ENCODE measurements at places on chromosomes 4 and X.

DNA sequence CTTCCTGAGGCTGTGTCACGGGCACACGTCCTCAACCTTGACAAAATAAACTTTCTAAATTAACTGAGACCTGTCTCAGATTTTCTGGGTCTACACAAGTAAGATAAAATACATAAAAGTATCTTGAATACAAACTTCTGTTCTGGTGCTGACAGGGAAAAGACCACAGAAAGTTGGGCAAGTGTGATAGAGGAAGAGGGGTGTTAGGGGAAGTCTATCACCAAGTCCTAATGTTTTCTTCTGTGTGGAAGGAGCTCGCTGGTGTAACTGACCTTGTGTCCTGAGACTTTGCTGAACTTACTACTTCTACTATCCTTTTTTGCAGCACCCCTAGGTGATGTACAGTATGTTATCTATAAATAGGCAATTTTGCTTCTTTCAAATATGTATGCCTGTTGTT is 97.0 kb upstream of the STIM2 start:
- no peak for DNase-seq

DNA sequence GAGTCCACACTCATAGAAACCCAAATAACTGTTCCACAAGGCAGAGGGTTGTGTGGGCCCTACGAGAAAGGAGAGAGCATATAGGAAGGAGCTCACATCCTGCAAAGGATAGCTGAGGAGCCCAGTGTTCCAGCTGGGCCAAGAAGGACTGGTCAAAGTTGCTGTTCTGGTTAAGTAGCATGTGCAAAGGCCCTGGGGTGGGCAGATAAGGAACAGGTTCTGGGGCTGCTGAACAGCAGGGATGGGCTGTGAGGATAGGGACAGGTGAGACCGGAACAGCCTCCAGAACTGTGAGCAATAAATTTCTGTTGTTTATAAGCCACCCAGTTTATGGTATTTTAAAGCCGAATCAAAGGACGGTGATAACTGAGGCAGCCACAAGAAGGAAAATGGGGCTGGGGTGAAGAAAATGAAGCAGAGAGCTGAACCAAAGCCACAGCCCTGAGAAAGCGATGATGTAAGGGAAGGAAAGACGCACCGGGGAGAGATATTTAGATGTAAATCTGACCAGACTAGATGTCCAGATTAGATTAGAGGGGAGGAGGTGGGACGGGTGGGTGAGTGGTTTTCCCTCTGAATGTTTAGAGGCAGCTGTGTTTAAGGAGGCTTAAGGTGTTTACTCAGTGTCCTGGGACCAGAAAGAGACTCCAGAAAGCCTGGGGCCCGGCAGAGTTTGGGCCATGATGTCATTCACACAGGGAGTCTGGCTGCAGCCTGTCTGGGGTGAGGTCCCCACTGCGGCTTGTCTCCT is 180.8 kb upstream of the BCOR start:
- no peak for DNase-seq

- DNase-seq = no peak
Measured at GRCh38 chr4:47729131-47729680, 108.7 kb downstream of the CORIN start.

DNA sequence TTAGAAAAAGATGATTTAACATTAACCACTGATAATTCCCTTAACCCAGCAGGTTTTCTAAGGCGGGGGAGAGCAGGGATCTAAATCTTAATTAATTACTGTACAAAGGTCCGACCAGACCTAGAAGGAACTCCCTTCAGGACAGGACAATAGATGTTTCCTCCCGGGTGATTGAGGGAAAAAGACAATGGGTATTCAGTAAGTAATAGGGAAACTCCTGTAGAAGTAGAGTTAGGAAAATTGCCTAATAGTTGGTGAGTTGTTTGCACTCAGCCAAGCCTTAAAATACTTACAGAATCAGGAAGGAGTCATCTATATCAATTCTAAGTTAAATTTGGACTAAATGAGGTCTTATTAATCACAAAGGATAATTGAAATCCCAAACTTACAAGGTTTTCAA is 5.8 kb upstream of the SRD5A3 start:
- no peak for DNase-seq

DNA sequence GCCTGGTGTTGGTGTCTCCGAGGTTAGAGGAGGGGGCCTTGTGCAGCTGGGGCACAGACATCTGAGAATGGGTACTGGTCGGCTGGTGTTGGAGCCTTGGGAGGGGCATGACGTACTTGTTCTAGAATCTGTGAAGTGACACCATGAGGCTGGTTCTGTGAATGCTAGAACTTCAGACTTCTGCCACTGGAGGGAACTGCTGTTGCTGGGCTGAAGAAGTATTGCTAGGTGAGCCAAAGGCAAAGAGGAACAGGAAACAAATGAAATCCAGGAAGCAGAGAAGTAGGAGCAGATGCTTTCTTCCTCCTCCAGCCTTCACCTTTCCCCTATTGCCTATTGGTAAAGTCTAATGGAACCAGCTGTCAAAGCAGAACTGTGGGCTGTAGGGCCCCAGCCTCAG is 120.9 kb upstream of the DDIT4L start:
- no peak for DNase-seq

- DNase-seq = no peak
Measured at GRCh38 chr4:141870152-141870551, 233.8 kb downstream of the IL15 start.

- DNase-seq = no peak
Measured at GRCh38 chr4:39846705-39847104, 131.0 kb downstream of the PDS5A start.

DNA sequence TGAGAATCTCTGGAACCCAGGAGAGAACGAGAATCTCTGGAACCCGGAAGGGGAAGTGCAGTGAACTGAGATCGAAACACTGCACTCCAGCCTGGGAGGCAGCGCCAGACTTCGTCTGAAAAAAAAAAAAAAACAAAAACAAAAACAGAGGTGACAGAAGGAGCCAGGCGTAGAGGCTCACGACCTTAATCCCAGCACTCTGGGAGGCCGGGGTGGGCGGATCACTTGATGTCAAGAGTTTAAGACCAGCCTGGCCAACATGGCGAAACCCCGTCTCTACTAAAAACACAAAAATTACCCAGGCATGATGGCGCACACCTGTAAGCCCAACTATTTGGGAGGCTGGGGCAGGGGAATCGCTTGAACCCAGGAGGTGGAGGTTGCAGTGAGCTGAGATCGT is 17.0 kb downstream of the ZNF280C start:
- DNase-seq = no peak

DNA sequence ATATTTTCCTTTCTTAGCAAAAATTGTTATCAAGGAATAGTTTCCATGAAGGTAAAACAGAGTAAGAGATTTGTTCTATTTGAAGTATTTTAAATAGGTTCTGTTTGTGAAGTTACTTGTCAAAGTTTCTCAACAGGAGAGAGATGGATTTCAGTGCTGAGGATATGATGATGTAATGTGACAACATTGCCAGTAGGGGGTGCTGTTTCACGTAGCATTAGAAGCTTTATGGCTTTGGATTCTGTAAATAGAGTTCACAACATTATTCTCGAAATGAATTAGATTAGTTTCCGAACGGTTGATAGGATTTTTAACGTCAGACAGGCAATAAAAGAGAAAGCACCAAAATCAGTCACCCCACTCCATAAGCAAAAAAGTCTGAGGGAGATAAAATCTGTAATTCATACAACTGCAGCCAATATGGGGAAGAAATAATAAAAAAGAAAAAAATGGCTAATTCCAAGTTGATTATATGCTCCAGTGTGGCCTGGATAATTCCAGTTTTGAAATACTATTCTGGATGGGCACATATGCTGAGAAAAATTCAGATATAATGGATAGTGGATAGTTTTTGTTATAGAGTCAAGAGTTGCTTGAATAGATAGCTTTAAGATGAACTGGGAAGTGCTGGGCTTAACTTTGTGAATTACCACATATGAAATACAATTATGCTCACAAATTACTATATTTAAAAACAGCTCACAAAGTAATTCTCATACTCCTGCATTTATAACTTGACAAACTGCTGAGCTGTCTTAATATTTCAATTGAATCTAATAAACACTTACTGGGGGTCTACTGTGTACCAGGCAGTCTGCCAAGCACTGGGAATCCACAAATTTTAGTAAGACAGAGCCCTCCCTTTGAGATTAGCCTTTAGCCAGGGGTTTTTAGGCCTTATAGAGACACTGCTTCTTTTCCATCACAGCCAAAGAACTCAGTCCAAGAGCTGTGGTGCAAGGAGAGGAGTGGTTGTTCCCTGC is 109.1 kb downstream of the GPAT3 start:
- no peak for DNase-seq

- DNase-seq = no peak
Measured at GRCh38 chrX:131045726-131046125, 12.4 kb upstream of the ARHGAP36 start.

GRCh38 chr4:138897811-138898226 is 117.8 kb upstream of the NOCT start:
- DNase-seq = no peak

DNA sequence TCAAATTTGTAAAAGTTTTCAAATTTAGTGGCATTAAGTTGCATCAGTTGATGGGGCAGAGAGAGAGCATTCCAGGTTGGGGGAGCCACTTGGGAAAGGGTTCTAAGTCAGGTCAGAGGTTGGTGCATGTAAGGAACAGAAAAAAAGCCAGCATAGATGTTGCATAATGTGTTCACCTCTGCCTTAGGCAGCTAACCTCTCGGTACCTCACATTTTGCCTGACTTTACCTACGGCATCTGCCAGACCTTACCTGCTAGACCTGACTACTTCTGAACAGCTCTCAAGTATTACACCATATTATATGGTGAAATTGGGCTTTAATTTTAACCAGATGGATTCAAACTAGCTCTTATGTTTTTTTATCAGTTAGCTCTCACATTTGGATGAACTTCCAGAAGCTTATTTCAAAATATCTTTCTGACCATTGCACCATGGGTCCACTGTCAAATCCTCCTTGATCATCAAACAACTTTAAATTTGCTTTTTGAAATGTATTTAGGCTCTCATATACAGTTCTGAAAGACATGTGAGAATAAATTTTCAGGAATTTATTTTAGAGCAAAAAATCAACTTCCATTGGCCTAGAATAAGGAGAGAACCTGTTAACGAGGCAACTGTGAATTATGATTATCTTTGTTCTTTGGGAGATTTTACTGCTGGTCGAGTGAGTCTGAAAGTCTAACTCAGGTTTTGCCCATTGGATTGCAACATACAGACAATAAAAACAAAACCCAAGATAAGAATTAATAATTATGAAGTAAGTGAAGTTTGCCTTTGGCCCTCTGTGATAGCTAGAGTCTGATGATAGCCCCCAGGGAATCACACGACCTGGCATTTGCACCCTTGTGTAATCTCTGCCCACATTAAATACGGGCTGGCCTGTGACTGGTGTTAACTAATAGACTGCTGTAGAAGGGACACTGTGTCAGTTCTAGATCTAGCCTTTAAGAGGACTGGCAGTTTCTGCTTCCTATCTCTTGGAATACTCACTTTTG is 7.6 kb upstream of the CXorf66 start:
- DNase-seq = no peak

GRCh38 chrX:31199840-31200114 is 127.9 kb upstream of the FTHL17 start:
- DNase-seq = no peak

DNA sequence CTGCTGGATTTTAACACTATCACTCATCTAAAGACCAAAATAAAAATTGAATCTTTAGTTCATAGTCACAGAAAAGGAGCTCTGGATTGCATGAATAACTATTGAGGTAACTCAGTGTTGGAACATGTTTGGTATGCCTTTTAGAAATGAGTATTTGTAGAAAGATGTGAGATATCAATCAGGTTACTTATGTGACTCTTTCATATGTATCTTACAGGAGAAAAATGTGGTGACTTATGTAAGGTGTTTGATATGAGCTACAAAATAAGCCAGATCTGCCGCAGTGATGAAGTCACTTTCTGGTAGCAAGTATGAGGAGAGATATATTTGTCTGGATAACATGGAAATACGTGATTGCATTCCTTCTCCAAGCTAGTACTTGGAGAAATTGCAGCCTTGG is 1653.3 kb upstream of the PCDH7 start:
- no peak for DNase-seq

GRCh38 chr4:106835919-106836318 is 200.2 kb downstream of the DKK2 start:
- DNase-seq = no peak

DNA sequence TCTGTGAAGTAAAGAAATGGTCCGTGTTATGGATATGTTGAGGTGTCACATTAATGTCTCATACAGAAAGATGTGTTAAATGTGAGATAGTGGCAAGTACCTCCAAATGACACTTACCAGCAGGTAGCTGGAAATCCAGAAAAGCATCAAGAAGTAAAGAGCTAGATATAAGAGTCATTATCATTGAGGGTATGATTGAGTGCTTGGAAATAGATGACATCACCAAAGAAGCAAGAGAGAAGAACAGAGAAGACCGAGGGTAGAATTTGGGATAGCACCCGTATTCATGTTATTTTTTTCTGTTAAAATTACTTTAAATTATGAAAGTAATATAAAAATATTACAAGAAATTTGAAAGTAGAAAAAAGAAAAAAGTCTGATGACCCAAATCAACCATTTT is 15.7 kb upstream of the EDA start:
- DNase-seq = no peak

- DNase-seq = no peak
Measured at GRCh38 chr4:74667944-74668343, 126.4 kb downstream of the BTC start.

DNA sequence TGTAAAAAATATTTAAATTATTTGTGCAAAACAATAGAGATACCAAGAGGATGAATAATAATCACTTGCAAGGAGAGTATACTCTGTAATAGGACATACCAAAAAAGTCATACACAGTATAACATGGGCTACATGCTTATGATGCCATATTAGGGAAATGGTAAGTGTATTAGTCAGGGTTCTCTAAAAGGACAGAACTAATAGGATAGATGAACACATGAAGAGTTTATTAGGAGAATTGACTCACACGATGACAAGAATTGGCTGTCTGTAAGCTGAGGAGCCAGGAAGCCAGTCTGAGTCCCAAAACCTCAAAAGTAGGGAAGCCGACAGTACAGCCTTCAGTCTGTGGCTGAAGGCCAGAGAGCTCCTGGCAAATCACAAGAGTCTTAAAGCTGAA is 151.2 kb downstream of the DTHD1 start:
- no peak for DNase-seq

DNA sequence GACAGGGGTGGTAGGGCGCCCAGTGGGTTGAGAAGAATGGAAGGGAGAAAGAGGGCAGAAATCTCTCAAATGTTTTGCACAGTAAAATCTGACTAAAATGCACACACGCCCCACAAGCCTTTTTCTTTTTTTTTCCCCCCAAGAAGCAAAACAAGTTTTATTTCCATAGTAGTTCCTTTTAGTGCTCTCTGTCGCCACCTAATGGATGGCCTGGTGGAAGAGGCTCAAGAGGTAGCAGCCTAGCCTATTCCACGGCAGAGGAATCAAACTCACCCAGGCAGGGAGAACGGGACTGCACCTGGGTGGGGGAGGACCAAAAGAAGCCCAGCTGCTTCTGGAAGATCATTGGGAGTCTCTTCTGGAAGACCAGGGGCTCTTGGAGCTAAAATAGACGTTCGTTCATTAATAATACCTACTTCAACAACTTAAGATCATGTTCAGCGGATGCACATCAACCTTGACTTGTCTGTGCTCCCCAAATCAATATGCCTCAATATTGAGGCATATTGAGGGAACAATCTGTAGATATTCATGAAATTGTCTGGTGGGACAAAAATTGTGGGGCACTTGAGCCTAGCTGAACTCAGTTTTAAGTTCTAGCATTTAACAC is 31.6 kb upstream of the IRAK1 start:
- peak; percentile 6 for DNase-seq

Measured in stimulated activated CD8-positive, alpha-beta memory T cell treated with anti-CD3 and anti-CD28 coated beads, Interleukin-15, amount 100 ng/mL, for 24 hours (primary cell).